Tibial nerve (tissue), 4 donors: ENCODE measurements at places on chromosomes 11 and 22. TPM values are rescaled to one million over a fixed set of nuclear protein-coding genes. Genes with fewer than 3 reads are reported as not detected.

GRCh38 chr11:67274768-67275605 lies 8.7 kb downstream of the GRK2 start:
- H3K4me1 ChIP-seq = peaks cover 91% of the 10 kb centered on the region
- no peaks in the 10 kb centered on the region for H3K27me3 ChIP-seq
- no peak overlapping the region for H3K4me3 ChIP-seq

GRCh38 chr22:17548010-17548755 lies 15.1 kb upstream of the SLC25A18 start:
- H3K4me3 ChIP-seq = no peak overlapping the region
- H3K27ac ChIP-seq = no peak overlapping the region
- peaks cover 32% of the 10 kb centered on the region for H3K36me3 ChIP-seq
- DNase-seq = no peak
- H3K27me3 ChIP-seq = no peaks in the 10 kb centered on the region
- no peaks in the 10 kb centered on the region for H3K4me1 ChIP-seq

DNA sequence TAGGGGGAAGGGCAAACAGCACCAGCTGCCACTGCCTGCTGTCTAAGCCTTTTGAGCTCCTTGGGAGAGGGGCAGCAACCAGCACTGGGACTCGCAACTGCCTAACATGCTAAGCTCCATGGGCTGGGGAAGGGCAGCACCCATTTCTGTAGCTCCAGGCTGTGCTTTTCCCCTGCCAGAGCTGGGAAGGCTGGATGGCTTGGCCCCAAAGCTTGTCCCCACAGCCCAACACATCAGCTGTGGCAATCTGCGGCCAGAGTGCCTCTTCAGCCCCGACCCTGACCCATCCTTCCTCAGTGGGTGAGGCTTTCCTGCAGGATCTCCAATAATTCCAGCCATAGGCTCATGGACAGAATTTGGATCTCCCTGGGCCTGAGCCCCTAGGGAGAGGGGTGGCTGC lies 551.3 kb downstream of the TMEM135 start:
- H3K4me1 ChIP-seq = no peaks in the 10 kb centered on the region
- H3K27me3 ChIP-seq = no peaks in the 10 kb centered on the region
- H3K4me3 ChIP-seq = no peak overlapping the region

GRCh38 chr11:73189315-73189714 lies 28.8 kb upstream of the P2RY2 start:
- H3K4me1 ChIP-seq = no peaks in the 10 kb centered on the region
- no peaks in the 10 kb centered on the region for H3K36me3 ChIP-seq
- H3K27ac ChIP-seq = no peak overlapping the region
- no peak overlapping the region for H3K4me3 ChIP-seq
- no peaks in the 10 kb centered on the region for H3K27me3 ChIP-seq

DNA sequence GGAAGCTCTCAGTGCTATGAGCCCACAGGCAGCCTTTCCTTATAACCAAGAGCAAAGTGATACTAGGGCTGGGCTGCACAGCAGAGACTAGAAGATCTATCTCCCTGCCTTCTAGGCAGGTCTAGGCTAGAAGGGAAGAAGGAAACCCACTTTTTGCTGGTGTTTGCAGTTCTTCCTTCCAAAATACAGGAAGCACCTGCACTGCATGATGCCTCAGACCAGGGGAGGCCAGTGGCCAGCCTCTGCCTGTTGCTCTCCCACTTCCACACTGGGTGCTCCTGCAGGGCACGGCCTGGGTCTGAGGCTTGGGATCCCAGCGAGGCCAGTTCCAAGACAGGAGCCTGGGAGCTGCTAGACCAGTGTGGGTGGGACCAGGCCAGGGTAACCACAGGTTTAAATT lies 6.0 kb upstream of the UCP3 start:
- no peak for DNase-seq
- no peaks in the 10 kb centered on the region for H3K27me3 ChIP-seq
- no peak overlapping the region for H3K4me3 ChIP-seq
- H3K27ac ChIP-seq = no peak overlapping the region
- no peaks in the 10 kb centered on the region for H3K36me3 ChIP-seq
- peaks cover 28% of the 10 kb centered on the region for H3K4me1 ChIP-seq

GRCh38 chr11:62024936-62025486 lies 57.6 kb upstream of the FTH1 start:
- no peak overlapping the region for H3K4me3 ChIP-seq
- no peaks in the 10 kb centered on the region for H3K4me1 ChIP-seq
- H3K27me3 ChIP-seq = no peaks in the 10 kb centered on the region
- peak overlapping the region; percentile 43 for H3K27ac ChIP-seq
- H3K36me3 ChIP-seq = no peaks in the 10 kb centered on the region

DNA sequence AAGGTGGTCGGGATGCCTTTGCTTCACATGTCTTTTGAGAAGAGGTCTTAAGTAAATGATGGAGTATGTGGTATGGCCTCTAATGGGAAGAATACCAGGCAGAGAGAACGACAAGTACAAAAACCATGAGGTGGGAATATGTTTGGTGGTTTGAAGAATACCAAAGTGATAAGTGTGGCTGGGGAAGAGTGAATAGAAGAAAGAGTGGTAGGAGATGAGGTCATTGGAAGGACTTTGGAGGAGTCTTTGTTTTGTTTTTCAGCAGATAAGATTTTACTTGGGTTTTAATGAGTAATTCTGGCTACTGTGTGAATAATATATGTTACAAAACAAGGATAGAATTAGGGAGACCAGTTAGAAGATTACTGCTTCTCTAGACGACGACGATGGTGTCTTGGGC lies 515.4 kb downstream of the RAB38 start:
- H3K4me1 ChIP-seq = no peaks in the 10 kb centered on the region
- no peaks in the 10 kb centered on the region for H3K27me3 ChIP-seq
- no peak overlapping the region for H3K4me3 ChIP-seq
- no peaks in the 10 kb centered on the region for H3K36me3 ChIP-seq
- DNase-seq = no peak

GRCh38 chr22:45709060-45709739 lies 37.6 kb downstream of the ATXN10 start:
- no peak overlapping the region for H3K4me3 ChIP-seq
- peaks cover 13% of the 10 kb centered on the region for H3K4me1 ChIP-seq
- H3K27ac ChIP-seq = no peak overlapping the region
- H3K36me3 ChIP-seq = peaks cover 65% of the 10 kb centered on the region

- no peak overlapping the region for H3K27ac ChIP-seq
- H3K36me3 ChIP-seq = no peaks in the 10 kb centered on the region
- no peak for DNase-seq
- no peaks in the 10 kb centered on the region for H3K27me3 ChIP-seq
- no peak overlapping the region for H3K4me3 ChIP-seq
These were observed 2.6 kb upstream of the P2RY6 start for GRCh38 chr11:73269459-73270015.

GRCh38 chr11:131295986-131296385 lies 74.4 kb upstream of the NTM start:
- peaks cover 4% of the 10 kb centered on the region for H3K27me3 ChIP-seq
- no peaks in the 10 kb centered on the region for H3K36me3 ChIP-seq
- H3K4me3 ChIP-seq = no peak overlapping the region
- no peak for DNase-seq
- no peak overlapping the region for H3K27ac ChIP-seq

- H3K27me3 ChIP-seq = peaks cover 23% of the 10 kb centered on the region
- no peak overlapping the region for H3K27ac ChIP-seq
- peaks cover 7% of the 10 kb centered on the region for H3K4me1 ChIP-seq
- no peak overlapping the region for H3K4me3 ChIP-seq
- no peak for DNase-seq
These were observed 5.1 kb upstream of the IGSF9B start for GRCh38 chr11:133961890-133962289.

- no peak overlapping the region for H3K27ac ChIP-seq
- H3K4me1 ChIP-seq = peaks cover 15% of the 10 kb centered on the region
- H3K4me3 ChIP-seq = no peak overlapping the region
- no peaks in the 10 kb centered on the region for H3K36me3 ChIP-seq
- H3K27me3 ChIP-seq = no peaks in the 10 kb centered on the region
- no peak for DNase-seq
These were observed 8.5 kb downstream of the TMEM132A start for GRCh38 chr11:60932605-60933356.

DNA sequence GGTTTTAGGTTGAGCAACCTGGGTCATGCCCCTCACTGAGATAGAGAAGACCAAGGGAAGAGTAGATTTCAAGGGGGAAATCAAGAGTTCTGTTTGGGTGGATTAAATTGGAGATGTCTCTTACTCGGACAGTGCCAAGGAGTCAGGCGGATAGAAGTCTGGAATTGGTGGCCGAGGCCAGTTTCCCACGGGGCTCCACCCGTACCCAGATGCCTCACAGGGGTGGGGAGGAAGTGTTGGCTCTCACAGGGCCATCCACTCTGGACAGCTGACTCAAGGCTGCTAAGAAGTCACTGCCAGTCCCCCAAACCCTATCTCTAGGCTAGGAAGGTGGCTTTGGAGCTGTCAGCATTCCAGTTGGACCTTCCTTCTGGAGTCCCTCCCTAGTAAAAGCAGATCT lies 79.1 kb upstream of the TIMP3 start:
- H3K4me1 ChIP-seq = peaks cover 53% of the 10 kb centered on the region
- H3K36me3 ChIP-seq = no peaks in the 10 kb centered on the region
- H3K27me3 ChIP-seq = no peaks in the 10 kb centered on the region
- no peak overlapping the region for H3K4me3 ChIP-seq

DNA sequence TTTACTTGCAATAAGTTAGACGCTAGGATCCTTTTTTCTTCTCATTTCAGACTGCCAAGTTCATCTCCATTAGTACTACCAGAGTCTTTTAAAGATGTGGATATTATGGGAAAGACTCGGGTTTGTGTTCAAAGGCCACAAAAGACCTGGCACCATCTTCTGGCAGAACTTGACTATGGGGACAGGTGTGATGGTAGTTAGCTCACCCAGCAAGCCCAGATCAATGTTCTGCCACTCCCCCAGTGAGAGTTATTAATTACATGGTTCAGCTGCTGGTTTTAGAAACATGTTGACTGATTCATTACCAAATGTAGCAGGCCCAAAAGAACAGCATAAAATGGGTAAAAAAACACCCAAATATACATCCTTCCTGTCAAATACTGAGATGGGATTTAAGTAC lies 333.5 kb upstream of the PITPNB start:
- no peaks in the 10 kb centered on the region for H3K4me1 ChIP-seq
- DNase-seq = no peak
- no peaks in the 10 kb centered on the region for H3K27me3 ChIP-seq
- H3K27ac ChIP-seq = no peak overlapping the region
- H3K36me3 ChIP-seq = no peaks in the 10 kb centered on the region

DNA sequence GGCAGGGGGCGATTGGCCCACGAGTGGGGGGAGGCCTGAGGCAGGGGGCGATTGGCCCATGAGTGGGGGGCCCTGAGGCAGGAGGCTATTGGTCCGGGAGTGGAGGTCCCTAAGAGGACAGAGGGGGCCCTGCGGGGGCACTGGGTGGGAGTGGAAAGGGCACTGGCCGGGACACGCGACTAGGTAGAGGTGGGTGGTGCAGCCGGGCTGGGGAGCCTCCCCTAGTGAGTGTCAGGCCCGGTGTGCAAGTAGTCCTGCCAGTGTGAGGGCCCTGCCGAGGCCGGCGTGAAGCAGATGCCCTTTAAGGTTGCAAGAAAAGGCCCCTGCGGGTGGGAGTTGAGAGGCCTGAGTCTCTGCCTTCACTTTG lies 909 bp upstream of the BRD1 start:
- H3K4me3 ChIP-seq = no peak overlapping the region
- no peaks in the 10 kb centered on the region for H3K36me3 ChIP-seq
- H3K4me1 ChIP-seq = peaks cover 32% of the 10 kb centered on the region
- DNase-seq = no peak

GRCh38 chr11:11659567-11660362 lies 38.0 kb upstream of the GALNT18 start:
- H3K27ac ChIP-seq = no peak overlapping the region
- H3K4me1 ChIP-seq = no peaks in the 10 kb centered on the region
- H3K36me3 ChIP-seq = no peaks in the 10 kb centered on the region

DNA sequence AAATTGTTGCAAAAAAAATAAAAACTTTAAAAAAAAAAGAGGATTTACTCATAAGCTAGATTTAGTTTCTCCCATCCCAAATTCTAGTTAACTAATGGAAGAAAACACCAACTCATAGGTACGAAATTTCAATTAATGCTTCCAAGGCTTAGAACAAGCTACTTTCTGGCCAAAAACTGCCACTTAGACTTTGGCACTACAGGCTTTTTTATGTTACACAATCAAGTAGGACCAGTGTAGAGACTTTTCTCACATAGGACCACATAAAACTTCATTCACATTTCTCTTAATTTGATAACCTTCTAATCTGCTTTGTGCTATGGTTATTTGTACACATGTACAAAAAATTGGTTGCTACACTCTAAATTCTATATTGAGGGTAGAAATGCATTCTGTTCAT lies 3.1 kb downstream of the ST13 start:
- no peaks in the 10 kb centered on the region for H3K27me3 ChIP-seq
- no peak overlapping the region for H3K27ac ChIP-seq
- H3K4me3 ChIP-seq = no peak overlapping the region
- H3K4me1 ChIP-seq = peaks cover 68% of the 10 kb centered on the region
- H3K36me3 ChIP-seq = no peaks in the 10 kb centered on the region
- DNase-seq = no peak

- no peaks in the 10 kb centered on the region for H3K4me1 ChIP-seq
- no peak for DNase-seq
- H3K36me3 ChIP-seq = no peaks in the 10 kb centered on the region
- H3K4me3 ChIP-seq = no peak overlapping the region
- H3K27me3 ChIP-seq = peaks cover 4% of the 10 kb centered on the region
- no peak overlapping the region for H3K27ac ChIP-seq
These were observed 56.2 kb upstream of the RCN1 start for GRCh38 chr11:32034680-32035079.

GRCh38 chr11:26578998-26579661 lies 7.1 kb upstream of the MUC15 start:
- no peaks in the 10 kb centered on the region for H3K27me3 ChIP-seq
- no peaks in the 10 kb centered on the region for H3K4me1 ChIP-seq
- H3K4me3 ChIP-seq = no peak overlapping the region
- H3K36me3 ChIP-seq = no peaks in the 10 kb centered on the region

GRCh38 chr22:45993841-45994240 lies 16.9 kb upstream of the WNT7B start:
- no peaks in the 10 kb centered on the region for H3K36me3 ChIP-seq
- H3K4me3 ChIP-seq = no peak overlapping the region
- no peaks in the 10 kb centered on the region for H3K27me3 ChIP-seq
- H3K4me1 ChIP-seq = peaks cover 45% of the 10 kb centered on the region
- no peak overlapping the region for H3K27ac ChIP-seq

GRCh38 chr22:41668971-41669911 lies 19.4 kb downstream of the SNU13 start:
- H3K4me3 ChIP-seq = no peak overlapping the region
- no peak overlapping the region for H3K27ac ChIP-seq
- peaks cover 35% of the 10 kb centered on the region for H3K36me3 ChIP-seq
- no peaks in the 10 kb centered on the region for H3K27me3 ChIP-seq

- H3K27me3 ChIP-seq = no peaks in the 10 kb centered on the region
- H3K4me1 ChIP-seq = peaks cover 5% of the 10 kb centered on the region
- H3K4me3 ChIP-seq = no peak overlapping the region
- no peak overlapping the region for H3K27ac ChIP-seq
- no peaks in the 10 kb centered on the region for H3K36me3 ChIP-seq
- no peak for DNase-seq
These were observed 41.6 kb downstream of the BUD13 start for GRCh38 chr11:116731097-116731761.

The EIF3M gene
- total RNA-seq = 163 TPM

The UBQLNL gene
- total RNA-seq = 2.0 TPM

The NTM gene
- 11.4 TPM for total RNA-seq

The SULT4A1 gene
- not detected for total RNA-seq

The MRGPRF gene
- 41.3 TPM for total RNA-seq

The MYRF gene
- total RNA-seq = 3.1 TPM

The MMP13 gene
- not detected for total RNA-seq

The PDE2A gene
- total RNA-seq = 45.3 TPM

The LRP5 gene
- 37.1 TPM for total RNA-seq

The P2RX3 gene
- total RNA-seq = not detected

The CATSPERZ gene
- not detected for total RNA-seq

The CHRNA10 gene
- 0.78 TPM for total RNA-seq

The CDC42EP2 gene
- total RNA-seq = 39.6 TPM

The VSTM5 gene
- total RNA-seq = 2.7 TPM

The NPAS4 gene
- total RNA-seq = not detected
